EH (cell line): ENCODE measurements at places on chromosomes 5 and 9.

DNA sequence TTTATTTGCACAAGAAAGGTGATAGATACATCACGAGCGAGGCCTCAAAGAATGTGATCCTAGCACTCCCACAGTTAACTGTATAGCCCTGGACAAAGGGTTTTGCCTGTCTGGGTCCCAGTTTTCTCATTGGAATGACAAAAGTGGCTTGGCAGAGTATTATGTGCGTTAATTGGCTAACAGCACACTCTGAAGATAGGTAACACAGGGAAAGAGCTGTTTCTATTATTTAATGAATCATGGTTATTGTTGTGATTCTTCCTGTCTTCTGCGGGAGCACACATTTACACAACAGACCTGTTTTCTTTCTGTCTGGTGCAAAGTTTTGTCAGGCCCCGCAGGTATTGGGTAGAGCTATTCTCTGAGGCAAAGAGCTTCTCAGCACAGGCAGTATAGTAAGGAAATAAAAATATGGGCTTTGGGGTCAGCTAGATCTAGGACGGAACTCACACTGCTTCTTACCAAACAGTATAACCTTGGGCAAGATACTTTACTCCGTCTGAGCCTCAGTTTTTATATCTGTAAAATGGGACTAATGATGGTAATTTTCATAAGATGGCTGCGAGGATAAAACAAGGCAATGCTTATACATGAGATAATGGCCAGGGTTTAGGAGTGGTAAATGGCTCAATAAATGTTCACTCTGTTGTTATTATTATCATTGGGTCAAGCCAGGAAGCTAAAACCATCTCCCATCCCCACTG is 78.9 kb downstream of the PLAC8L1 start:
- no peak for DNase-seq

- peak; percentile 91 for DNase-seq
These were observed 23.9 kb downstream of the LARP1 start for GRCh38 chr5:154779105-154779504.

DNA sequence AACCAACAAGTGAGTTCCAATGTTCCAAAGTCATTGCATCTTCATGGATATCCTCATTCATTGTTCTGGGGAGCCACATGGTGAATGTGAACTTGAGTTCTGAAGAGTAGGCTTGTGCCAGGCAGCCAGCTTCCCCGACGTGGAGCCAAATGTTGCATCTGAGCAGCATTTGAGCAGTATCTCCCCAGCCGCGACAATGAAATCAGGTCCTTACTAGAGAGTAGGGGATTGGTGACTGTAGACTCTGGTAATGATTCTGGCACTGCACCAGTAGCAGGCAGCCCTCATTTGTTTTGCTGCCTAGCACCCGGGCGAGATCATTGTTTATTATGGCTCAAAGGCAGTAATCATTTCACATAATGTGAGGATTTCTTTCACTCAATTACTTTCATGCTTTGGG is 451.4 kb upstream of the C9orf72 start:
- DNase-seq = no peak

GRCh38 chr5:164185000-164185399 is 679.6 kb downstream of the MAT2B start:
- DNase-seq = no peak

DNA sequence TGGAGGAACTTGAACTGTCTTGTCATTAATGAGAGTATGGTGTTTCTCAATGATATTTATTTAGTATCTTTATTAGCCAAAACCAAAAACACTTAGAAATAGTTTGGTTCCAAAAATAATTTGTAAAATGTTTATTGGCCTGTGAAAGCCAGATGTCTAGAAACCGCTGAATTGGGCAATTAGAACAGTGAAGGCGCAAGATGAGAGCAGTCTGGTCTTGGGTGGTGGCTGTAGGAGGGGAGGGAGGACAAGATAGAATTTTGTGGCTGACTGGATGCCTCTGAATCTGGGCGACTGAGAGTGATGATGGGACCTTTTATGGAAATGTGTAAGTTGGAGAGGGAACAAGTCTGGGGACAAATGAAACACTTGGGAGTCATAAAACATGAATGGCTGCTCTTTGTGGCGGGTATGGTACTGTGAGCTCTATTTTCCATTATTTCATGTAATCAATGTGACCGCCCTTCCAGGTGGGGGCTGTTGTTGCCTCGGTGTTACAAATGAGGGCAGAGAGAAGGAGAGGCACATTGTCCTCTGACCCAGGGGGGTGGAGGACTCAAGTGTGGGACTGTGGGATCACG is 35.5 kb downstream of the PDZD2 start:
- DNase-seq = no peak

GRCh38 chr9:76701441-76702039 is 62.7 kb upstream of the PCA3 start:
- DNase-seq = no peak

DNA sequence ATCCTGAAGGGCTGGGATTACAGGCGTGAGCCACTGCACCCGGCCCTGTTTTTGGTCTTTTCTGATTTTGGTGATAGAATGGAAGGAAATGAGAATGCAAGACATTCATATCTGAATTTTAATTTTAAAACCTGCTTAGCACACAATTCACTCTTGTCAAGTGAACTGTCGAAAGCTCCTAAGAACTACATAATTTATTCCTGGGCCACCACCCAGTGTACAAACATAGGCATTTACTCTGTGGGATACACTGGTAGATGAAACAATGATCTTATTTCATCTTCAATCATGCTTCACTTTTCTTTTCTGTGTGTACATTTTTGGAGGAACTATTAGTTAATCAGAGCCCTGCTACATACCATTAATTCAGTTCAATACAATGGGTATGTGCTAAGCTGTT is 227.3 kb downstream of the EBF1 start:
- DNase-seq = no peak

GRCh38 chr5:40801771-40802562 is 3.8 kb upstream of the PRKAA1 start:
- no peak for DNase-seq

DNA sequence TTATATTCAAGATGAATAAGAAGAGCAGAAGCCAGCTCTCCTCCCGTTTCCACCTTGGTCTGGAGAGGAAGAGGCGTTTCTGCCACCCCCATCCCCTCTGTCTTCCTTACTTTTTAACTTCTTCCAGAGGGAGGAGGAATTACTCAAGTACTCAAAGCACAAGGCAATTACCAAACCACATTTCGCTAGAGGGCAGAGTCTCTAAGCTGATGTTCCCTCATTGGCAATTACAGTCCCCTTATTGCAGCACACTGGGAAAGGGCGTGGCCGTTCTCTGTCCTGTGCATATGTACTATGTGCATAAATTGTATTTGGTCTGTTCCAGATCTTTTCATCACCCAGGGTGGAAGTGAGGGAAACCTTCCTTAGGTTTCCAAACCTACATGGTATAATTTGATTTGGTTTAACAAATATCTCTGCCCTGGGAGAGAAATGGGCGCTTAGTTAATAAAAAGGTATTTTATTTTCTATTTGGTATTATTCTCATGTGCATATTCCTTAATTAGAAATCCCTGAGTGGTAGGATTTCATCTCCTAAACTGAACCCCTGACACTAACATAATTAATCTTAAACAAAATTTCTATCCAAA is 29.8 kb upstream of the ALDOB start:
- DNase-seq = peak; percentile 84
